ENCODE measurements at places on chromosomes 3 and 15.

DNA sequence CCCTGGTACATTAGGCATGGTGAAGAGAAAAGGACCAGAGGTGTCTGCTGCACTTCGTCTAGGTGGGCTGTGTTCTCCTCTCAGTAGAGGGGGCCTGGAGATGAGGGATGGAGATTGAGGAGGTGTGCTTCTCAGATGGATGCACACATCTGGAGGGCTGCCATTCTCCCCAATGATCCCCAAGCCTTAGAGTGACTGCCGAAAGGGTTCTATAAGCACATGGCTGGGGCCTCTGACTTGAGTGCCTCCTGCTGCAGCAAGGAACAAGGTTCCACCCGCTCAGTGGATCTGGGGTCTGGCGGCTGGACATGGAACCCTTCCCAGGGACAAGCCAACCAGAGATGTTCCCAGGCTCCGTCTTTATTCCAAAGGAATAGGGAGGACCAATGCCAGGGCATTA, 66.8 kb downstream of the CPN2 start:
- DNase-seq: no peak

DNA sequence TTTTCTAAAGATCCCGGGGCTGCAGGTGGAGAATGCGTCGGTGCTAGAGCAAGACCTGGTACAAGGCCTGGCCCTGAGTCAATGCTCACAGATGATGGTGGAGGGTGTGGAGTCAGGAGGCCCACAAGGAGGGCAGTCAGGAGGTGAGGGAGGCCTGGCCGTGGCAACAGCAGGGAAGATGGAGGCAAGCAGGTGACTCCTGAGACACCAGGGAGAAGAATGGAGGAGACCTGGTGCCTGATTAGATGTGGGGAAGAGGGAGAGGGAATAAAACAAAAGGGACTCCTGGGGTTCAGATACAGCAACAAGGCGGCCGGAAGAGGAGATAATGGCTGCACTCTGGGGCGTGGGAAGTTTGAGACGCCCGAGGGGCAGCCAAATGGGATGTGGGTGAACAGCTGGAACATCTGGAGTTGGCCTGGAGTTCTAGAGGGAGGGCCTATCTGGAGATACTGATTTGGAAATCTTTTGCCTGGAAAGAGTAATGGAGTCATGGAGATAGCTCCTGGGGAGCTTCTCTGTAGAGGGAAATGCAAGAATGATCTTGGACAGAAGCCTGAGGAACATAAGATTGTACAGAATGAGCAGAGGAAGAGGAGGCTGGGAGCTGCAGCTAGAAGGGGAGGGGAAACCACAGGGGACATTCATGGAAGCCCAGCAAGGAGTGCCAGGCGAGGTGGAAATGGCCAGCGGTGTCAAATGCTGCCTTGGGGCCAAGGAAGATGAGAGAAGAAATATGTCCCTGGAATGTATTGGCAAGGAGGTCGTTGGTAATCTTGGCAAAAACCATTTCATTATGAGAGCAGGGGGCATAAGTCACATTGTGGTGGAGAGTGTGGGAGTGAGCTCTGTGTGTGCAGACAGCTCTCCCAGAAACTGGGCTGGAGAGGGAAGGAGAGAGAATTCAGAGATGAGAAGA, 67.5 kb upstream of the CORO2B start:
- no peak for DNase-seq

DNA sequence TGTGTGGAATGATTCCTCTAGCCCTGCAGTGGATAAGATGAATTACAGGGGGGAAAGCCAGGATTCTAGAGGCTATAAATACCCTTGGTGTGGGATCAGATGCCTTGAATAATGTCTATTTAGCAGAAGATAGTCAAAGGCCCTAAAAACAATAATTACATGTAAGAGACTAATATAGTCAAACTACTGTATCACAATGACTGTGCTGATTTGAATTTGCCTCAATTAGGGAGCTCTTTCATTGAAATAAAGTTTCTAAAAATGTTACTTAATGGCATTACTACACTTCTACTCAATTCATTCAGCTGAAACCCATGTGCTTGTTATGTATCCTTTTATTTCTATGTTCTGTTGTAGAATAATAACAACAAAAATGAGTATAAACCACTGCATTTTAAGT, 915.6 kb downstream of the TUSC7 start:
- no peak for DNase-seq

DNA sequence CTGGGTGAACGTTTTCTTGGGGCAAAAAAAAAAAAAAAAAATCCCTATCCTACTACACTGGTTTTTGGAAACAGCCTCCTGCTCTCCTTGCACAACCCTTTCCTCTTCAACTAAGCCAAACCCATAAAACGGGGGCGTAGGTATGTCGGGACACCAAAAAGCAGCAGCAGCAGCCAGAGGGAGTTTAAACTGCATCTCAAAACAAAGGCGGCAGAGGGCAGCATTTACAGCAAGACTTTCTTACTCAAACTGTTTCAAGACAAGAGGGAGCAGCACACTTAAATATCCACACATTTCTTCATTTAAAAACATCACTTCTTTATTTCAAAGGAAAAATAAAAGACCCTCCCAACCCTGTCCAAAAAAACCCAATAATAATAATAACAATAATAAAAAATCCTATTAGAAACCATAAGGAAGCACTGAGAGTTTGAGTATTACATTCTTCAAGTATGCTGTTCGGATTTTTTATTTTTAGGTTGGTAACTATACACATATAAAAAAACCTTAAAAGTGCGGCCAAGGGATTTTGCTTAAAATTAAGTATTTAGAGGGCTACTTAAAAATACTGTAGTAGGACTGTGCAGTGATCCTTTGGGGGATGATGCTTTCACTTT, 43.9 kb upstream of the PLXND1 start:
- DNase-seq: peak; percentile 26

- no peak for DNase-seq
Observed at GRCh38 chr15:55253580-55253979, 36.0 kb downstream of the RAB27A start.

DNA sequence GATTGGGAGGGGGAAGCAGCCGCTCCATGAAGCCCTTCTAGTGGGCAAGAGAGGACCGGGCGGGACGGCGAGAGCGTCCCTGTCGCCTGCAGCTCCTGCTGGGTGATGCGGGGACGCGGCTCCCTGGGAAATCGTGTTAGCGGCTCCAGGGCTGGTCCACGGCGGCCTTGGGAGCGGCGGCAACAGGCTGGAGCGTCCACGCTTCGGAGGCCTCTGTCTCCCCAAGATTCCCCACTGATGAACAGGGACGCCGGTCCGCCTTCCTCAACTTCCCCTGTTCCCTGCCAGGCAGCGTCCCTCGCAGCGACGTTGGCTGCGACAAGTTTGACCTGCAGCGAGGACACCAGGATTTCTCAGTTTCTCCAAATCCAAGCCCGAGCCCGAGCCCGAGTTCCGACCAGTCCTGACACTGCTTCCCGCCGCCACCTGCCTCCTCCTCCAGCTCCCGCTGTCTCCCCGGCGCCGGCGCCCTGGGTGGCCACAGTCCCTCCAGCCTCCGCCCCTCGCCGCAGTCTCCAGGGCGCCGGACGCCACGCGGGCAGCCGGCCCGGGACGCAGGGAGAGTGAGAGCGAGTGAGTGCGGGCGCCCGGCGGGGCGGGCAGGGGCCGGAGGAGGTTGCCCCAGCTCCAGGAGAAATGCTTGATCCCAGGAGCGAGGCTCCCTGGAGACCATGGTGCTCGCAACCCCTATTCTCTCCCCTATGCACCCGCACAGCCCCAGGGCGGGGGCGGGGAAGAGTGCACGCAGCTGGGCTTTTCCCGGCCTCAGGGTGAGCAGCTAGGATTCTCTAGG, 78.1 kb upstream of the RNF7 start:
- no peak for DNase-seq

DNA sequence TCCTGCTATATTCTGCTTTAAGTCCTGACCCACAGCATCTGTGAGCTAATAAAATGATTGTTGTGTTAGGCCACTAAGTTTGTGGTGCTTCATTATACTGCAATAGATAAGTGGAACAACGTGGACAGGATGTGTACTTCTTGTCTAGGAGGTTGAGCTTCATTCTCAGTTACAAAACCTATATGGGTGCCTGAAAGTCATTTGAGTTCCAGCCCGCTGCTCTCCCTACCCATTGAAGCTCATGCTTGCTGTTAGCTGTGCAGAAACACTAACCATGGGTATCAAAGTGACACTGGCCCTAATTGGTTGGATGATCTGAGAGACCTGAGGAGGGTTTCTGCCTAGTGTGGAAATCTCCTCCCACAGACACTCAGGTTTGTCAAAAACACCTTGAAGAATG, 357.2 kb downstream of the PDCD6IP start:
- DNase-seq: no peak

GRCh38 chr3:66355394-66355793, 134.6 kb downstream of the SLC25A26 start:
- no peak for DNase-seq

All from pulmonary artery endothelial cell (primary cell).